Stimulated activated CD8-positive, alpha-beta memory T cell treated with anti-CD3 and anti-CD28 coated beads, Interleukin-15, amount 100 ng/mL, for 24 hours (primary cell): ENCODE measurements at places on chromosomes 16 and 17.

- no peak for DNase-seq
These were observed 10.8 kb downstream of the ZNF213 start for GRCh38 chr16:3145660-3146059.

DNA sequence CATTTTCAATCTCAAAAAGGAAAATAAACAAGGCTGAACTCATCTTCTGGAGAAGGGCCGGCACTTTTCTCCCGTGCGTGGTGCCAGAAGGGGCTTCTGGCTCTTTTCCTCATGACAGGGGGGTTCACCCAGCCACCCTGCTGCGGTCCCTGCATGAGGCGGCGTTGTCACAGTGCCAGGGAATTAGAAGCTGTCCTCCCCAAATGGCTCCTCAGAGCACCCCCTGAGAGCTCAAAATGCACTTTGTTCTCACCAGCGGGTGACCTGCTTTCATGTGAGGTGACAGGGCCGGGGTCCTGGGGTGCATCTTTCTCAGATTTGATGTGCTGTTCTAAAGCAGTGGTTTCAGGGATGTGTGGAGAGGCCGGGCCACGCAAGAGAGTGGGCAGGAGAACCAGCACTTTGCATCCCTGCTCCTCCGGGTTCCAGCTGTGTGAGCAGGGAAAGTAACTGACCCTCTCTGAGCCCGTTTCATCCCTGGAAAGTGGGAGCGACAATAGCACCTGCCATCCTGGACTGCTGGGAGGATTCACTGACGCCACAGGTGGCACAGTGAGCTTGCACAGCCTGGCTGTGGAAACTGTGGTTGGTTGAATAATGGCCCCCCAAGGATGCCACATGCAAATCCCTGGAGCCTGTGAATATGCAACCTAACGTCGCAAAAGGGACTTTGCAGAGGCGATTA is 94.0 kb downstream of the FOXL1 start:
- DNase-seq: no peak

GRCh38 chr16:29028457-29029167 is 43.8 kb downstream of the LAT start:
- DNase-seq: no peak

- DNase-seq: no peak
These were observed 7.3 kb downstream of the ARHGAP27 start for GRCh38 chr17:45425125-45425983.

- no peak for DNase-seq
These were observed 103.3 kb downstream of the METRNL start for GRCh38 chr17:83182620-83183101.

DNA sequence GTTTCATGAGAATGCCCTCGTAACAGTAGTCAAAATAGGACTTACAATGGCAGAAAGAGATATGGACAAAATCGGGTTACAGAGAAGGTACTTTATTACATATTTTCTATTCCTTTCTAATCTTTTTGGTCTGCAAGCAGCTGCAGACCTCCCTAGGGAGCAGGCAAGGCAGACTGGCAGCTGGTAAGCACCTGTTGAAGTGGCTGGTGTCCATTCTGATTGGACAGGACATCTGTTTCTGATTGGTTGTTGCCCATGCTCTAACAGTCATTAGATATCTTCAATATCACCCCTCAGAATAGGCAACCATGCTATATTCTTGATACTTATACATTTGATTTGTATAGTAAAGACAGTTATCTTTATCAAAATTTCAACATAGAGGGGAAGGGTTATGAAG is 606.3 kb downstream of the KCNJ2 start:
- DNase-seq: no peak

DNA sequence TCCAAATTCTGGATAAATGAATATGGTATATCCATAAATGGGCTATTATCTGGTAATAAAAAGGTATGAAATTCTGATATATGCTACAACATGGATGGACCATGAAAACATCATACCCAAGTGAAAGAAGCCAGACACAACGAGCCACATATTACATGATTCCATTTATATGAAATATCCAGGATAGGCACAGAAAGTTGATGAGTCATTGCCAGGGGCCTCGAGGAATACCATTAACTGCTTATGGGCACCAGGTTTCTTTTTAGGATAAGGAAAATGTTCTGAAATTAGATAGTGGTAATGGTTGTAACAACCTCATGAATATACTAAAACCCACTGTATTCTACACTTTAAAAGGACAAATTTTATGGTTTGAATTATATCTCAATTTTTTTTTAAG is 123.2 kb downstream of the PITPNC1 start:
- no peak for DNase-seq

DNA sequence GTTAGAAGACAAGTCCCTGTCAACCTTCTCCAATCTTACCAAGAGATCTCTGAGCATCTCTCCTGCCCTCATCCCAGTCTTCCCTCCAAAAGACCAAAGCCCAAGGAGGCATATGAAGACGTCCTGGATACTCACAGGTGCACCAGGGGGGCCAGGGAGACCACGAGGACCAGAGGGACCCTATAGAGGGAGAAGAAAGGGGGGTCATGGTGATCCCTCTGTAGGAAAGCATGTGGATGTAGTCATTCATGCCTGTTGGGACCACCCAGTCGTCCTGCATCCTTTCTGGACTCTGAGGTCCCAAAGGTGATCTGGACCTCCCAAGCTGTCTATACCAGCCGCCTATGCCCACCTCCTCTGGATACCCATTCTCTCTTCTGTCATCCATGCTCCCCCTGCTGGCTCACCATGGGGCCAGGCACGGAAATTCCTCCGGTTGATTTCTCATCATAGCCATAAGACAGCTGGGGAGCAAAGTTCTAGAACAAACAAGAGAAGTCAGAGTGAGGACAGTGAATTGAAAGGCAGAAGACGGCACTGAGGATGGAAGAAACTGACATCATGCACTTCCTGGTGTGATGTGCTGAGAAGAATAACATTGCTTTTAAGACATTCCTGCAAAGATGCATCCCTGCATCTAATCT is 3.3 kb downstream of the COL1A1 start:
- no peak for DNase-seq

- no peak for DNase-seq
These were observed 4.1 kb downstream of the TRIM65 start for GRCh38 chr17:75892556-75893224.

DNA sequence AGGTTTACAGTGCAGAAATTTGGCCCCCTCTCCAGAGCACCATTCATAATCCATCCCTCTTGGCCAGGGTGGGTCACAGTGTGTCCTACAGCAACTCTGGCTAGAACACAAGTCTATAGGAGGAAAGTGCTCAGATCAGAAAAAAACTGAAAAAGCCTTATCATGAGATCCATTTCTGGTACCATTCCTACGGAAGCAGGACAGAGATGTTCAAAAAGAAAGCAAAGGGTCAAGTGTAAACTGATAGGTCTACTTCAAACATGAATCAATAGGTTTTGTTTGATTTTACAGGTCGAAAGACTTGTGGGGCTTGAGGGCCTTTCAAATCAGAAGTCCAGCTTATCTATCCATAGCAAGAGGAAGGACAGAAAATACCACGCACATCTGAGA is 326.4 kb downstream of the SOX9 start:
- DNase-seq: no peak

DNA sequence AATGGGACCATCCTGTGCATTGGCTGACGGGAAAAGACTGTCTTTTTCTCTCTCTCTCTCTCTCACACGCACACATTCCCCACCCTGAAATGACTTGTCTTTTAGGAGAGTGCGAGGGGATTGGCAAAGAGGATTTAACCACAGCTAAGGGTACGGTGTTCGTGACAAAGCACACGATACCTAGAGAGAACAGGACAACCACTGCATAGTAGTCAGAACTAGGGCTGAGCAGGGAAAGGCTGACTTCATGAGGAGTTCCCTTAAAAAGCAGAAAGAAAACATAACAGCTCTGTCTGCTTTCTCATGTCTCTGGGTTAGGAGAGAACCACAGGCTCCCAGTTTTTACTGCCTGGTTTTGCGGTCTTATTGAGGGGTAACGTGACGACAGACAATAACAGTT is 742.8 kb upstream of the SOX9 start:
- no peak for DNase-seq

DNA sequence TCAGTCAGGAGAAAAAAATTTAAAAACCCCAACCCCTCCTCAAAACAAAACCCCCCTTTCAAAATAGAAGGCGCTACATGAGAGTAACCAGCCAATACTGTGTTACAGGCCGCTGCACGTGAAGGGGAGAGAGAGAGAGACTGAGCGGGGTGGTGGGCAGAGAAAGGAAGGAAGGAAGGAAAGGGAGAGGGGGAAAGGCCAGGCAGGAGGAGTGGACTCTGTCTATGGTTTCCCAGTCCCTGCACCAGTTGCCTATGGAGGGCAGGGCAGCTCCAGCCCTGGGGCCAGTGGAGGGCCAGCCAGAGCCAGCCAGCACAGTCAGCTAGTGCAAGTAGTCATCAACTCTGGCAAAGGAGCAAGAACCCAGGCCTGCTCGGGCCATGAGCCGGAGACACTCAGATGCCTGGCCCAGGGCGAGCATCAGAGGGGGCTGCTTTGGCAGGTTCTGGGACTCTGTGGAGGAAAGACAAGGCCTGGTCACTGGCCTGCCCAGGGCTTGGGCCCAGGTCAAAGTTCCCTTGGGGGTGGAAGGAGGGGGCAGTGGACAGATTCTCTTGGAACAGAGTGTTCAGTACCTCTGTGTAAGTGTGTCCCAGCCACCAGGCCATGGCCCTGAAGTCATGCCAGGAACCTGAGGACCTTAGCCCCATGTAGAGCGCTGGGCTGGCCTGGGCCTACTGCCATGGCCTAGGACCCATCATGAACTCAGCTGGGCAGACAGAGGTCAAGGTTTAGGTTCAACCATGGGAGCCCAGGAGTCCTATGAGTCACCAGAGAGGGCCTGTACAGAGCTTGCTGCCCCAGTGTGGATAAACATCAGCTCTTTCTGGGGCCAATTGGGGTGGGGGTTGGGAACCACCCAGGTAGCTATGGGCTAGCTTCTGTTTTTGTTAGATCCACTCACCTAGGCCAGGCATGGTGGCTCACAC is 7.3 kb upstream of the GFOD2 start:
- no peak for DNase-seq

GRCh38 chr17:79399610-79400144 is 211.2 kb downstream of the RBFOX3 start:
- no peak for DNase-seq

DNA sequence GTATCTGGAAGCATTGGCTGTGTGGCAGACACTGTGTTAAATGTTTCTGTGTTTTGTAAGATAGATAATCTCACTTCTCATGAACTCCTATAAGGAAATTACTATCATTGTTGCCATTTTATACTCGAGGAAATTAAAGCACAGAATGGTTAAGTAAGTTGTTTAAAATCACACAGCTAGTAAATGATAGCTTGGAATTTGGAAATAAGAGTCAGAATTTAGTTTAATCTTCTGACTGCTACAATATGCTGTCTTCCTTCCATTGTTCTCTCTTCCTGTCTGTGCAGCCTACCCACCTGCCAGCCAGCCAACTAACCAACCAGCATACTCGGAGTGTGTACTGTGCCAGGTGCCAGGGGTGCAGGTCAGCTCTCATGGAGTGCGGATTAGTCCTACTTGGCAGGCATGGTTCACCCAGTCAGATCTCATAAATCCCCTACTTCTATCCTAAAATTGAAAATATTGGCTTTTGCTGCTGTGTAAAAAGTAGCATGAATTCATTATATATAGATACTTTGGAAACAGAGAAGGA is 79.9 kb upstream of the LGALS9 start:
- DNase-seq: no peak

- no peak for DNase-seq
These were observed 26.1 kb upstream of the KDM8 start for GRCh38 chr16:27177031-27177774.

- peak; percentile 42 for DNase-seq
These were observed 83.5 kb downstream of the MARCHF10 start for GRCh38 chr17:62724398-62725146.

DNA sequence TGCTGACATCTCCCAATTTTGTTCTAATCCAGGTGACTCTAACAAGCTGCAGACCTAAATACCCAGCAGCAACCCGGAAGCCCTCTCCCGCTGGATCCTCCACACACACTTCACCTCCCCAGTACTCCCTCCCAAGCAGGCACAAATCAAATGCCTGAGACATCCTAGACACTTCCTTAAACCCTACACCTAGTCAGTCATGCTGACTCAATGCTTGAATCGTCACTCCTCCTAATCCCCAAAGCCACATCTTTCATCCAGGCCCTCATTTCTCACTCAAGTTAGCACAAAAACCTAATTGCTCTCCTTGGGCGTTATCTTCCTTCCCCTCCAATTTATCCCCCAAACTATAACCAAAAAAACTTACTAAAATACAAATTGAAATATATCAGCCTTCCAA is 32.7 kb downstream of the CMC2 start:
- no peak for DNase-seq

DNA sequence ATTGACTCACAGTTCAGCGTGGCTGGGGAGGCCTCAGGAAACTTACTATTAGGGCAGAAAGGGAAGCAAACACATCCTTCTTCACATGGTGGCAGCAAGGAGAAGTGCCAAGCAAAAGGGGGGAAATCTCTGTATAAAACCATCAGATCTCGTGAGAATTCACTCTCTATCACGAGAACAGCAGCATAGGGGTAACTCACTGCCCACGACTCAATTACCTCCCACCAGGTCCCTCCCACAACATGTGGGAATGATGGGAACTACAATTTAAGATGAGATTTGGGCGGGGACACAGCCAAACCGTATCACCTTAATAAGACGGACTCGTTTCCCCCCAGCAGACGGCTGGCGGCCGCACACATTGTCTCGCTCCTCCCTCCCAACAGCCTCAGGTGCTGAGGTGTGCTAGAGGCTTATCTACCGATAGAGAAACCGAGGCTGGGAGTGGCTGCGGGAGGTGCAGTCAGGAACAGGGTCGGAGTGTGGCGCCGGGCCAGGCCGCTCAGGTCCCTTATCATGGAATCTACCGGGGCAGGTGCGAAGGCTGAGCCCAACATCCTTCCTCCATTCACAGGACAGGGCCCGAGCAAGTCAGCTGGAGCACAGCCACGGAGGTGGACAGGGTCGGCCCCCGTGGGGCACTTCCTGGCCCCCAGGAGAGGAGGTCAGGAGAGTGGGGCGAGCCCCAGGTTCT is 4.9 kb upstream of the ZG16B start:
- no peak for DNase-seq

GRCh38 chr17:61018938-61019337 is 341.3 kb downstream of the BCAS3 start:
- DNase-seq: no peak

DNA sequence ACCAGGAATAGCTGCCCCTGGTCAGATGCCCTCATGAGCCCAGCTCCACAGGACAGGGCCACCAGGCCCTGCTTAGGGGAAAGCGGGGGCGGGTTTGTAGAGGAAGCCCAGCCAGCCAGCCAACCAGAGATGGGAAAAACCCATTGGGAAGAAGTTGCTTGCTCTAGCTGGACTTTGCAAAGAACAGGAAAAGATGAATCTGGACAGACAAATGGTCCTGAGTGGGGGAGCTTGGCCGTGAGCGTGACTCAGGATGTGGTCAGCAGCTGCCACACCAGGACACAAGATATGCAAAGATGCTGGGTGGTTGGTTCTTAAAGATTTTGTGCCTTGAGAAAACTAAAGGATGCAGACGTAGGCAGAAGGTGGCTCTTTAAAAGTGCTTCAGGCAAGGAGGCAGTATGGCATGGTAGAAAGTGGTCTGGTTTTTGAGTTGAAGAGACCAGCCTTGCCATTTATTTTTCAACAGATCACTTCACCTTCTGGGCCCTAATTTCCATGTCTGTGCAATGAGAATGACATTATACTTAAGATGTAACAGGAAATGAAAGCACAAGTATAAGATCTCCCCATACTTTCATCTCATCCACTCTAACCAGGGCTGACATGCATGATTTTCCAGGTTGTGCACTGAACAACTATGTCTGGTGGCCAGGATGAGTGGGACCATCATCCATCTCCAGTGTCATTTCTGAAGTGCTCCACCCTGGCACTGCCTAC is 27.8 kb upstream of the HEATR6 start:
- no peak for DNase-seq
